ENCODE measurements at places on chromosomes 5 and 9.

DNA sequence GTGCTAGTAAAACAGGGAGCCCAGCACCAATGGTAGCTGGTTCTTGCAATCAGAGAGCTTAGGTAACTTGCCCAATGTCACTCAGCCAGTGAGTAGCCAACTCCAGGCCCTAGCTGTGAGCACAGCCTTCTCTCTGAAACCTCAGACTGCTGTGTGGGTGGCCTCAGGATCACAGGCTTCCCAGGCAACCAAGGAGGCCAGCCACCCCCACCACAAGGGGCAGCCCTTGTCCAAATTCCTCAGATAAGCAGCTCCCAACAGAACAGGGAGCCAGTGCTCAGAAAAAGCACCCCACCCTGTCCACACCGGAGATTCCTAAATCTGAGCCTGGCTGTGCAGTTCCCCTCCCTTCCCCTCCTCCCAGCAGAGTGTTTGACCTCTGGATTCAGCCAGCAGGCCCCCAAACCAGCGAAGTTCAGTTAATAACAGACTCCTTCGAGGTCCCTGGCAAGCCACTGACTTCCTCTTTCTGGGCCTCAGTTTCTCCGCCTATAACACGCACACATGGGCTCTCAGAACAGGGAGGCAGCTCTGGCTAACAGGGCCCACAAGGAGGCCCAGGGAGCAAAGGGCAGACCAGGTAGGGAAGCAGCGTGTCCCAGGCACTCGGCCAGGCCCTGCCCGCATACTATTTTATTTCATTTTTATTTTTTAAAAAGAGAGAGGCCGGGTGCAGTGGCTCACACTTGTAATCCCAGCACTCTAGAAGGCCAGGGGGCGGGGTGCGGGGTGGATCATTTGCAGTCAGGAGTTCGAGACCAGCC, 2.7 kb downstream of the EEIG1 start:
- DNase-seq = no peak

DNA sequence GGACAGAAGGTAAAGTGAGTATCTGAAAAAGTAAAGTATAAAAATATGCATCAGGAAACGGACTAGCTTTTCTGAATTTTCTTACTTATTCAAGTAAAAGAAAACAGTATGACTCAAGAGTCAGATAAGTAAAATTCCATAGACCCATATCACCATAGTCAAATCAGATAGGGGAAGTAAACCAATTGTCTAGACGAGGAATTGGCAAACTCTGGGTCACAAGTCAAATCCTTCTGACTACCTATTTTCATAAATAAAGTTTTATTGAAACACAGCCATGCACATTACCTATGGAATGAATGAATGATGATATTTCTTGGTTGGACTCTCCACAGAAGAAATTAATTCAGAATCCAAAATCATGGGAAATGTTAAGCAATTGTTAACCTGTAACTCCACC, 59.1 kb upstream of the TMC1 start:
- DNase-seq = no peak

- DNase-seq = no peak
Measured at GRCh38 chr5:16889203-16889971, 46.7 kb downstream of the MYO10 start.

DNA sequence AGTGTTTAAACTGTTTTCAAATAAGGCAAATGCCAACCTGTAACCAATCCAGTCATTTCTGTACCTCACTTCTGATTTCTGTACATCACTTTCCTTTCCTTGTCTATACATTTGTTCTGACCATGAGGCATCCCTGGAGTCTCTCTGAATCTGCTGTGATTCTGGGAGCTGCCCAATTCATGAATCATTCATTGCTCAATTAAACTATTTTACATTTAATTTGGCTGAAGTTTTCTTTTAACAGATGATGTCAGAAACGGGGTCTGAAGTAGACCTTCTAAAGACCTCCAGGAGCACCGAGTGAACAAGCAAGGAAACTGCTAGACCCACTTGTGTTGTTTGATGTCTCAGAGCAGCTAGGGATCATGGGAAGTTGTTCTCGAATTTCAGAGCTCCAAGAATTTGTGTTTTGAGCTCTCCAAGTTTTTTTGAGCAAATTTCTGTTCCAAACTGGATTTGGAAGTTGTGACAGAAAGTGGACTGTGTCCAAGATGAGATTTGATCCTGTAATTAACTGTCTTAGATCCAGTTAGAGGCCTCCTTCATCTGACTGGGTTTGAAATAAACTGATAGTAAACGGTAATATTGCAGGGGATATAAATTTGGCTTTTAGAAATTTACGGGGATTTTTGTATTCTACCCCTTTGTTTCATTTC, 490.8 kb upstream of the ST8SIA4 start:
- no peak for DNase-seq

Measured in activated naive CD4-positive, alpha-beta T cell treated with anti-CD3 and anti-CD28 coated beads, Interleukin-2, amount 50 U/mL, for 72 hours (primary cell).